Activated CD8-positive, alpha-beta memory T cell treated with anti-CD3 and anti-CD28 coated beads for 1 hour (primary cell): ENCODE measurements at places on chromosomes 2 and 18.

- DNase-seq, result no peak
These were observed 124.5 kb upstream of the CTDP1 start for GRCh38 chr18:79554945-79555645.

- DNase-seq, result no peak
These were observed 1.5 kb upstream of the SULT1C2 start for GRCh38 chr2:108287169-108287568.

GRCh38 chr2:63057249-63058143, 6.9 kb downstream of the OTX1 start:
- no peak for DNase-seq

GRCh38 chr18:45935591-45936335, 31.4 kb downstream of the EPG5 start:
- DNase-seq, result no peak

GRCh38 chr2:100624536-100624935, 61.7 kb downstream of the PDCL3 start:
- no peak for DNase-seq
